ENCODE measurements at places on chromosomes 12 and 14.
A peak's percentile ranks its signal among the peaks of the same experiment; 100 is the strongest.

DNA sequence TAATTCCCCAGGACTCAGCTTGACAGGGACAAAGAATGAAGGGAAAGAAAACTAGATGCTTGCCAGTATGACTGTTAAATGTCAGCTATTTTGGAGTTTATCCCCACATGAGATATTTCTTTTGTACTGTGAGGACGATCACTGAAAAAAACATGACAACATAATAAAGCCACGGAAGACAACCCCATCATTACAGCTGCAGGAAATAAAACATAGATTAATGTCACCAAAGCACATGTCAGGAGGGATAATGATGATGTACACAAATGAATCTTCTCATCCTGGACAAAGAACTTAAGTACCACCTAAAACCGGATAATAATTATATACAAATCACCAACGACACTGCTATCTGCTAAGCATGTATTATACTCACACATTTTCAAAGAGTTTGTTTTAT is 84.6 kb upstream of the GRIP1 start:
- no peak for DNase-seq

DNA sequence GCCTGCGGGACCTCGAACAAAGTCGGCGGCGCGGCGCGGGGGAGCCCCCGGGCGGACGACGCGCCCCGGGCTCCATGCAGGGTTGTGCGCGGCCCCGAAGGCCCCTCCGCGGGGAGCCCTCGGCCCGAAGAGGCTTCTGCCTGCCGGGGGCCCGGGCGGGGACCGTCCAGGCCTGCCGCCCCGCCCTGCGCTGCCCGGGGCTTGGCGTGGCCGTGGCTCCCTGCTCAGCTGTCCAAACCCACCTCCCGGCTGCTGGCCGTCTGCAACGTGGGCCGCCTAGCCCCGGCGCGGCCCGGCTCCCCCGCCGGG is 670 bp downstream of the DYRK2 start:
- no peak for DNase-seq

DNA sequence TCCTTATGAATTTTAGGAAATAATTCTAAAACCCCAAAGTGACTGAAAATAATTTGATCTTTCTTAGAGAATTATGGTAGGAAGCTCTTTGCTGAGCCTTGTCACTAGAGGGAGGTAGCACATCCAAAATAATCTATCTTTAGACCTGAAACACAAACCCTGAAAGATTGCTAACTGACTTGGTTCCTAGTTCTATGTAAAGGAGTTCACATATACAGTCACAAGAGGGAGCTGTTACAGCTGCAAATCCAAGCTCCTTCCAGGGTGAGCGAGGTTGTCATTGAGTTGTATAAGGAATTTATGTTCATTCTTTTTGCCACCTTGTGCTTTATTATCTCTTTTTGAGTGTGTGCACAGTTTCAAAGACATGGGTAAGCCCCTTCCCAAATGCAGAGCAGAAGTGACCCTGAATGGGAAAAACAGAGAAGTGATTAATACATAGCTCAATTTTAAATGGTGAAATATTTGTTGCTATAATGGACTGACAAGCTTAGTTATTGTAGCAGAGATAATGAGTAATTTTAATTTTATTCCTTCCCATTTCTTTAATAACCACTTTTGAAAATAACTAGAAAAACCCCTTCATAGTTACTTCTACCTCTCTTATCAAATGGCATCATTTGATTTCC is 387.9 kb downstream of the DAD1 start:
- no peak for DNase-seq

- DNase-seq: peak; percentile 52
Observed at GRCh38 chr12:84976133-84976532, 59.9 kb downstream of the TSPAN19 start.

- DNase-seq: no peak
Observed at GRCh38 chr14:56858422-56858821, 48.1 kb upstream of the OTX2 start.

DNA sequence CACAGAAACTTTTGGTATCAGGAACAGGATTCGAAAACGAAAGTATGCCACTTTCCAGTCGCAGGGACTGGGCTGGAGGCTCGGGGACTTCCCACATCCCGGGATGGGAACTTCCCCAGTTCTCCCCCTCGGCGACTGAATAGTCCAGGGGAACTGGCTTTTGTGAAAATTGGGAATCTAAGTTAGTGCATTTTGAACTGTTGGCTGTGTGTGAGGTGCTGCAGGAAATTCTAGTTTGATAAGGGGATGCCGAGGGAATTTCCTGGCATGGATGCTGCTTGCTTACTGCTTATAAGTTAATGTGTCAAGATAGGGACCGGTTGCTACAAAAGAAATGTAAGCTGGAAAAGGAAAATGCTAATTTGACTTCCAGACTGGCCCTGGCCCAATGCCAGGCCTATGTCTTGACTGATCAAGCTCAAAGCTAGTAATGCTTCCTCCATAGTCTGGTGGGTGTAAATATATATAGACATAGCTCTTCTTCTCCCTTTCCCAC is 73.4 kb upstream of the EIF5 start:
- peak; percentile 69 for DNase-seq

DNA sequence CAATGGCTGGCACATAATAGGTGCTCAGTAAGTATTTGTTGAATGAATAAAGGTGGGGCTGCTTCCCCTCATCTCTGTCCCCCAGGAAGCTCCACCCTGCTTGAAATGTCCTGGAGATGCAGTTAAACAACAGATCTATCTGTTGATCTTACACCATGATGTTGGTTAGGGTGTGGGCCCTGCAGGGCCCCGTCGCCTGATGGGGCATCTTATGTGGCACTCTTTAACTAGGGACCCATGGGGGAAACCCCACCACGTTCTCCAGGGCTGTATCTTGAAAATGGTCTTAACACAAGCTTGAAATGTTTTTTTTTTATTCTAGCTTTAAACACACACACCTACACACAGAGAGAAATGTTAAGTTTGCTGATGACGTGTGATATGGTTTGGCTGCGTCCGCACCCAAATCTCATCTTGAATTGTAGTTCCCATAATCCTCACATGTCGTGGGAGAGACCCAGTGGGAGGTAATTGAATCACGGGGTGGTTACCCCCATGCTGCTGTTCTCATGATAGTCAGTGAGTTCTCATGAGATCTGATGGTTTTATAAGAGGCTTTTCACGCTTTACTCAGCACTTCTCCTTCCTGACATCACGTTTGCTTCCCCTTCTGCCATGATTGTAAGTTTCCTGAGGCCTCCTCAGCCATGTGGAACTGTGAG is 741.7 kb downstream of the VRK1 start:
- DNase-seq: no peak

DNA sequence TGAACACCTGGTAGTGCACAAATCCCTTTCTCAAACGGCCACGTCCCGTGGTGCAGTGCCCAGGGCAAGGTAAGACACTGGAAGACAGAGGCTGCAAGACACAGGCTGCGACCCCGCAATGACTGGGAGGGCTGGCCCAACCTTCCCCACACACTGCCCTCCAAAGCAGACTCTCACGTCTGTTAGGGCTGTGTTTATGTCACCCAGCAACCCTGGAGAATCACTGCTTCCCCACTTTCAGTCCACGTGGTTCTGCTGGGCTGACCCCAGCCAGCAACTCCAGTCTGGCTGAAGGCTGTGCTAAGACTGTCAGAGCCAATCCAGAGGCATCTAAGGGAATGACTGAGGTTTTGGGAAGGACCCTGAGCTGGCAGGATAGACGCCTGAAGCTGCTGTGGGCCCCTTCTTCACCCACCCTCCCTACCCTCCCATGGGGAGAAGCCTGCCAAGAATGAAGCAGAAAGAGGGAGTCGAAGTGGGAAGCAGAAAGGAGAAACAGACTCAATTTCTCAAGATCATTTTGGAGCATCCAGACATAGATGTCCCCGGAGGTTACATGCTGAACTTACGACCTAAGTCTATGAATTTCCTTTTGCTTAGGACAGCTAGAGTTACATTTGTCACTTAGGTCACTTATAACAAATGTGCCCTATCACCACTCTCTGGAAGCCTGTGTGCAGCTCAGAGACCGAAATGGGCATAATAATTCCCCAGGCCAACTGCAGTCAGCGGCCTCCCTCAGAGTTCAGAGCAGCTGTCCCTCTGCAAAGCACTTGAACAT is 11.7 kb downstream of the KDM2B start:
- DNase-seq: peak; percentile 69

- no peak for DNase-seq
Observed at GRCh38 chr12:106720696-106721095, 53.8 kb upstream of the RIC8B start.

DNA sequence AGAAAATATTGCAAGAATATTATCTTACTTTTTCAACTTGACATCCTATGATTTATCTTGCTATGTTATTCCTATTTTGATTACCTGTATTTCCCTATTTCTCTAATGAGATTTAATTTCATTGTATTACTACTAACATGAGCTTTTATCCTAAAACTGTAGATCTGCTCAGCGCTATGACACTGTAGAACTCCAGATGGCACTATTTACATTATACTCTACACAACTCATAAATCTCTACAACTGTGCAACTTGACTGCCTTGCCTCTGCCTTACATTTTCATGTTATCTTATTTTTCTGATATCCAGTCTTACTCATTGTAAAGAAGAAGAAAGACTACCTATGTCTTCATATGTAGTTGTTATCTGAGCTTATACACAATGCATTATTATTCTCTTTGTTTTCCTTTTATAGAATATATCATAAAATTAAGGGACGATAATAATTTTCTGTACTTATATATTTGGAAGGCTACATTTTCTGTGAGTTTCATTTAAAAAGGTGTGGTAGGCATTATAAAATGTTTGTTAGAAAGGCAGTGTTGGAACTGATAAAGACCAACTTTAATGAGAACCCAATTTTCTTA is 24.1 kb downstream of the NUP37 start:
- no peak for DNase-seq

DNA sequence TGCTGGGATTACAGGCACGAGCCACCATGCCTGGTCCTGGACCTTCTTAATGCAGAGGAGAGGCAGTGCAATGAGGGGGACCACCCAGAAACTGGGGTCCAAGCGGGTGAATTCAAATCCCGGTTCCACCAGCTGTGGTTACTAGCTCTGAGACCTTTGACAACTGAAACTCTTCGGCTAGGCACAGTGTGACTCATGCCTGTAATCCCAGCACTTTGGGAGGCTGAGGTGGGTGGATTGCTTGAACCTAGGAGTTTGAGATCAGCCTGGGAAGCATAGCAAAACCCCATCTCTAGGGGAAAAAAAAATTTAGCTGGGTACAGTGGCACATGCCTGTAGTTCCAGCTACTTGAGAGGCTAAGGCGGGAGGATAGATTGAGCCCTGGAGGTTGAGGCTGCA is 5.0 kb upstream of the CD4 start:
- DNase-seq: no peak

DNA sequence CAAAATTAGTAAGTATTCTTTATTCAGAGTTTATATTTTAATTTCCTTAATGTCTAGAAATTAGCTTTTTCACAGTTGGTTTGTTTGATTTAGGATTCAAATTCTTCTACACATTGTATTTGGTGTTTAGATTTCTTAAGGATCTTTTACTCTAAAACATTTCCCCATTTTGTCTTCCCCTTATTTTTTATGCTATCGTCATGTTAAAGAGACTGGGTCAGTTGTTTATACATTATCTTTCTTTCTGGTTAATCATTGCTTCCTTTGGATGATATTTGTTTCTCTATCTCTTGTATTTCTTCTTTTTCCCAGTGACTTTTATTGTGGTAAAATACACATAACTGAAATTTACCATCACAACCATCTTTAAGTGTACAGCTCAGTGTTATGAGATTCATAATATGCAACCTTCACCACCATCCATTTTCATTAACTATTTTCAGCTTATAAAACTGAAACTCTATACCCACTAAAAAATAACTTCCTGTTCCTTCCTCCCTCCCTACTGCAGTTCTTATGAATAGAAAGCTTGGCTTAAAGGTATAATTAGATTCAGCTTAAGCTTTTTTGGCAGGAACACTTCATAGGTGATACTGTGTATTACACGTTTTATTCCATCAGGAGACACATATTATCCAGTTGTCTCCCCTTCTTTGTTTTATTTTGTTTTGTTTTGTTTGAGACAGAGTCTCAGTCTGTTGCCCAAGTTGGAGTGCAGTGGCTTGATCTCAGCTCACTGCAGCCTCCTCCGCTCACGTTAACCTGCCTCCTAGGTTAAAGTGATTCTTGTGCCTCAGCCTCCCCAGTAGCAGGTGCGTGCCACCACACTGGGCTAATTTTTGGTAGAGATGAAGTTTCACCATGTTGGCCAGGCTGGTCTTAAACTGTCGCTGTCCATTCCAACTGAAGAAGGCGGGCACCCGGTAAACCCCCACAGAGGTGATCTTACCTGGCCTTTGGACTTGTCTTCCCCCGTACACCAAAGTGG is 45.0 kb downstream of the NOPCHAP1 start:
- DNase-seq: no peak

- DNase-seq: no peak
Observed at GRCh38 chr12:111756196-111756595, 10.5 kb upstream of the ALDH2 start.

DNA sequence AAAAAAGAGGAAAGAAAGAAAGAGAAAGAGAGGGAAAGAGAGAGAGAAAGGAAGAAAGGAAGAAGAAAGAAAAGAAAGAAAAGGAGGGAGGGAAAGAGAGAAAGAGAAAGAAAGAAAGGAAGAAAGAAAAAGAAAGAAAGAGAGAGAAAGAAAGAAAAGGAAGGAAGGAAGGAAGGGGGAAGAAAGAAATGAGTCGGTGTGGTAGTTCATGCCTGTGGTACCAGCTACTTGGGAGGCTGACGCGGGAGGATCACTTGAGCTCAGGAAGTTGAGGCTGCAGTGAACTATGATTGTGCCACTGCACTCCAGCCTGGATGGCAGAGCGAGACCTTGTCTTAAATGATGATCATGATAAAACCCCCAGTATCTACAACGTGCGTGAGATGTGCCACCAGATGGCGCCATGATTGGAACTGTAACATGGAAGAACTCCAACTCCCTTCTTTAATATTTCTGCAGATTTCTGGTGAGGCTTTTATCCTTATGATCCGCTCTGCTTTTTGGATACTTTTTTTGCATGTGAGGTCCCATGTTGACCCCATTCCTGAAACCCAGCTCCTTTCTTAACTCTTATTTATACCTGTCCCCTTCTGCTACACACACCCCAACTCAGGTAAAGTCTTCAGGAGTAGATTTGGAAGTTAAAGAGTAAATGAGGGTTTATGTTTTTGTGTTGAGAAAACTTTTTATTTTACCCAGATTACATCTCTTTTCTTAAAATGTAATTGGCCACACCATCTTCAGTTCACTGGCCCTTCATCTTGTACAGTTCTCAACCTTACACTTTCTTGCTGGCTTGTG is 25.6 kb downstream of the RNASE10 start:
- DNase-seq: peak; percentile 77

- DNase-seq: no peak
Observed at GRCh38 chr12:12180136-12180535, 86.7 kb downstream of the LRP6 start.

GRCh38 chr12:24615967-24616411 is 332.9 kb downstream of the BCAT1 start:
- DNase-seq: no peak

- DNase-seq: no peak
Observed at GRCh38 chr14:35890308-35890707, 64.2 kb downstream of the BRMS1L start.

- DNase-seq: no peak
Observed at GRCh38 chr12:27864521-27864920, 84.5 kb upstream of the MANSC4 start.

All from upper lobe of right lung (tissue), 1 donor.